ENCODE measurements at places on chromosomes 16 and 17. TPM values are rescaled to one million over a fixed set of nuclear protein-coding genes. Genes with fewer than 3 reads are reported as not detected.
A peak's percentile ranks its signal among the peaks of the same experiment; 100 is the strongest.

DNA sequence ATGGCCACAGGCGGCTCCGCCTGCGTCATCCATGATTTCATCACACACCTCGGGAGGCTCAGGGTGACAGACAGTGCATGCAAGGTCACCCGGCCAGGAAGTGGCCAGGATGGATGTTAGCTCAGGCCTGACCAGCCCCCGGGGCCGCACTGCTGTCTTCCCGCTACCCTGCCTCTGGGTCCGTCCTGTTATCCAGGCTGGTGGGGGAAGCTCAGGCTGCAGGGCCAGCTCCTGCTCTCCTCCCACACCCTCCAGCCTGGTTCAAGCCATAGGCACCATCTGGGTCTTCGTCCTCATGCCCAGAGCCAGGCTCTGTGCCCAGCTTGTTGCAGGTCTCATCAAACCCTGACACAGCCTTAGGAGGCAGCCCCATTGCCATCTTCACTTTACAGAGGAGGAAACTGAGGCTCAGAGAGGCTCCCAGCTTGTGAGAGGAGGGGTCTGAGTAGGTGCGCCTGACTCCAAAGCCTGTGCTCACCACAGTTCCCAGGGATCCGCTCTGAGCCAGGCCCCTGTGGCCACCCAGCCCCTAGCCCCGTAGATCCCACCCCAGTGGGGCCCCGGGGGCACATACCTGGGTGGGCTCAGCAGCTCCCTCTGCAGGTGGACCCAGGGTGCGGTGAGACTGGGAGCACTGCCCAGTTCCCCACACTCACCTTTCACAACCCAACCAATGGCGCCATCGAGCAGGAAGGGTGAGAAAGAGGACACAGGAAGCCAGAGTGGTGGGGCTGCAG, 412 bp upstream of the ADGRG3 start:
- H3K36me3 ChIP-seq, result peaks cover 6% of the 10 kb centered on the region
- H3K27ac ChIP-seq, result no peak overlapping the region
- peak; percentile 81 for DNase-seq

- H3K27ac ChIP-seq, result no peak overlapping the region
- no peaks in the 10 kb centered on the region for H3K4me1 ChIP-seq
- no peaks in the 10 kb centered on the region for H3K27me3 ChIP-seq
- DNase-seq, result no peak
Observed at GRCh38 chr16:51807551-51807950, 656.5 kb upstream of the SALL1 start.

DNA sequence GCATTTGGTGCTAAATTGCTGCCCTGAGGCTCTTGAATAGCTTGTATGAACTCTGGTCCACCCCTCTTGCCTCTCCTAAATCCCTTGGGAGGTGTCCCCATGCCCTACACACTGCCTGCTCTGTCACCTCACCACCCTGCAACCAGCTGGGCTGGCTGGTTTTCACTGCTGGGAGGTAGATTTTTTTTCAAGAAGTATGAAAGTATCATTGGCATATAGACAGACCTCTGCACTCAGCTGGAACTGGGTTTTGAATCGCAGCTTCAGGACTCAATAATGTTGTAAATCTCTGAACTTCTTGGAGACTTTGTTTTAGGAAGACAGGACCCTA, 184.9 kb downstream of the MSI2 start:
- H3K4me3 ChIP-seq, result no peak overlapping the region
- H3K27ac ChIP-seq, result peak overlapping the region; percentile 83
- peaks cover 86% of the 10 kb centered on the region for H3K4me1 ChIP-seq
- H3K36me3 ChIP-seq, result no peaks in the 10 kb centered on the region

DNA sequence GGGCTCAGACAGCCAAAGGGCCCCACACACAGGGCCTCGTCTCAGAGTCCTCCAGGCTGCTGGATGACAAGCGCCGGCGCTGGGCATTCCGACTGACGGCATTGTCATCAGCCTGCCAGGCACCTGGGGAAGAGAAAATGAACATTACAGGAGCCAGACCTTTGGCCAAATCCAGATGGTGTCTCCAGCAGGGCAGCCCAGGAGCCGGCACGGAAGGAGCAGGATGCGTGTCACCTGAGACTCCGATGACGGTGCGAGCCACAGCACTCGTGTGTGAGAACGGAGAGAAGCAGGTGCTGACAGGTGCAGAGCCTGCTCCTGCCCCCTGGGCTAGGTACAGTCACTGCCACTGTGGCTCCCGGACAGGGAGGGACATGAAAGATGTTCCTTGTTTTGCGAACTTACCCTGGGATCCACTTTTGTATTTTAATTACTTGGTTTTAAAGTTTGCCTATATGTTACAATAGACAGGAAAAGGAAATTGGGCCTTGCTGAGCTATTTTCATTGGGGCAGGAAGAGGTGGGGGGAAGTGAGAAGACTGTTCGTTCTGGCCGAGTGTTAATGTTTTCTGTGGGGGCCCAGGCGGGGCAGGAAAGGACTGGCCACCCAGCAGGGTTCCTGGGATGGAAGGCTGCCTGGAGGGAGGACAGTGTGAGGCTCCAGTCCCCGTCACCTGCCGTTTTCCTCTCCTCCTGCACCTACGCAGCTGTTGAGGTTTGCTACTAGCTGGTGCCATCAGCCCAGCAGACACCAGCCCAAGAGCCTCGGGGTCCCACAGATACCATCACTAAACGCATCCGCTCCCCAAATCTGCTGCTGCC, 4.4 kb upstream of the FOXJ1 start:
- no peak for DNase-seq
- H3K4me1 ChIP-seq, result peaks cover 9% of the 10 kb centered on the region
- peaks cover under 1% of the 10 kb centered on the region for H3K27me3 ChIP-seq

GRCh38 chr17:78637643-78638420, 60.6 kb upstream of the DNAH17 start:
- H3K36me3 ChIP-seq, result no peaks in the 10 kb centered on the region
- H3K4me1 ChIP-seq, result peaks cover 16% of the 10 kb centered on the region
- no peak for DNase-seq
- no peak overlapping the region for H3K4me3 ChIP-seq
- H3K27ac ChIP-seq, result no peak overlapping the region
- no peaks in the 10 kb centered on the region for H3K27me3 ChIP-seq

Gene CD300H
- total RNA-seq, result not detected

Gene PABPN1L
- not detected for total RNA-seq

Gene METTL2A
- total RNA-seq, result 19.1 TPM

GRCh38 chr16:23801378-23801777, 34.4 kb upstream of the PRKCB start:
- no peak for DNase-seq
- H3K4me3 ChIP-seq, result no peak overlapping the region
- no peaks in the 10 kb centered on the region for H3K36me3 ChIP-seq
- no peaks in the 10 kb centered on the region for H3K4me1 ChIP-seq
- peaks cover 25% of the 10 kb centered on the region for H3K27me3 ChIP-seq

GRCh38 chr17:79294459-79295071, 219.9 kb downstream of the ENGASE start:
- peaks cover 54% of the 10 kb centered on the region for H3K27me3 ChIP-seq
- H3K4me3 ChIP-seq, result no peak overlapping the region
- H3K4me1 ChIP-seq, result no peaks in the 10 kb centered on the region
- no peaks in the 10 kb centered on the region for H3K36me3 ChIP-seq
- DNase-seq, result no peak
- no peak overlapping the region for H3K27ac ChIP-seq

DNA sequence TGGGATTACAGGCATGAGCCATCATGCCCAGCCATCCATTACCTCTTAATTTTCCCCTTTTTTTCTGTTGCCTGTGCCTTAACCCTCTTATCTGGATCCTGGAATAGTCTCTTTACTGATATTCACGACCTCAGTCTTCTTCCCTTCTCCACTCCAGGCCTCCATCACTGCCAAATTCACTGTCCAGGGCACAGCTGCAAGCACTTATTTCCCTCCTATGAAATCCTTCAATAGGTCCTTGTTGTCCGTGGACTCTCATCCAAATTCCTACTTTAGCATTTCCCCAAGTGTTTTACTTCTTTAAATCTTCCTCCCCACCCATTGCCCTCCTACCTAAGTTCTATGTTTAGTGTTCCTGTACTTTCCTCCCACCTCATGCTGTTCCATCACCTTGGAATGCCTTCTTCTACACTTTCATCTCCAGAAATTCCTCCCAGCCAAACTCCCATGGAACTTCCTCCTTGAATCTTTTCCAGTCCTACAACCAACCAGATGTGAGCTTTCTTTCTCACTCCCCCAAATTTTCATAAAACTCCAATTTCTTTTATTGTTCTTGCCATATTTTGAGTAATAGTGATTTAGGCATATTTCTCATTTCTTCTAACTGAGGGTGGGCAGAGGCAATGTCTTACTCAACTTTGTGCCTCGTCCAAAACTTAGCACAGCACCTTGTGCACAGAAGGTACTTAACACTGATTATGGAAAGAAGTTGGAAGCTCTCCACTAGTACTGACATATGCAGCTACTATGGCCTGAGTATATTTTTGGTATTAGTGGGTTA, 35.3 kb downstream of the FAM20A start:
- DNase-seq, result no peak
- no peak overlapping the region for H3K4me3 ChIP-seq
- no peak overlapping the region for H3K27ac ChIP-seq
- peaks cover 2% of the 10 kb centered on the region for H3K36me3 ChIP-seq

Measured in chondrocyte (in vitro differentiated cells).